Calu3 (cell line): ENCODE measurements at places on chromosomes 16 and 17. TPM values are rescaled to one million over a fixed set of nuclear protein-coding genes. Genes with fewer than 3 reads are reported as not detected.

CTRB1 gene
- not detected in 2 replicates for total RNA-seq

HEATR9 gene
- not detected in 2 replicates for total RNA-seq

SPAG9 gene
- total RNA-seq, result 126 and 129 TPM in 2 replicates

PHB1 gene
- total RNA-seq, result 413 and 469 TPM in 2 replicates

CDRT15 gene
- total RNA-seq, result not detected in 2 replicates

TBX6 gene
- 3.6 and 4.7 TPM in 2 replicates for total RNA-seq

PPP1R27 gene
- not detected in 2 replicates for total RNA-seq

MPO gene
- not detected in 2 replicates for total RNA-seq

COTL1 gene
- 312 and 343 TPM in 2 replicates for total RNA-seq

KIF18B gene
- 72.8 and 84.6 TPM in 2 replicates for total RNA-seq

KCNH4 gene
- total RNA-seq, result not detected in 2 replicates

CLUH gene
- total RNA-seq, result 103 and 113 TPM in 2 replicates

GRCh38 chr16:4698321-4699045 lies 5.1 kb downstream of the NUDT16L1 start:
- DNase-seq, result no peak

DNA sequence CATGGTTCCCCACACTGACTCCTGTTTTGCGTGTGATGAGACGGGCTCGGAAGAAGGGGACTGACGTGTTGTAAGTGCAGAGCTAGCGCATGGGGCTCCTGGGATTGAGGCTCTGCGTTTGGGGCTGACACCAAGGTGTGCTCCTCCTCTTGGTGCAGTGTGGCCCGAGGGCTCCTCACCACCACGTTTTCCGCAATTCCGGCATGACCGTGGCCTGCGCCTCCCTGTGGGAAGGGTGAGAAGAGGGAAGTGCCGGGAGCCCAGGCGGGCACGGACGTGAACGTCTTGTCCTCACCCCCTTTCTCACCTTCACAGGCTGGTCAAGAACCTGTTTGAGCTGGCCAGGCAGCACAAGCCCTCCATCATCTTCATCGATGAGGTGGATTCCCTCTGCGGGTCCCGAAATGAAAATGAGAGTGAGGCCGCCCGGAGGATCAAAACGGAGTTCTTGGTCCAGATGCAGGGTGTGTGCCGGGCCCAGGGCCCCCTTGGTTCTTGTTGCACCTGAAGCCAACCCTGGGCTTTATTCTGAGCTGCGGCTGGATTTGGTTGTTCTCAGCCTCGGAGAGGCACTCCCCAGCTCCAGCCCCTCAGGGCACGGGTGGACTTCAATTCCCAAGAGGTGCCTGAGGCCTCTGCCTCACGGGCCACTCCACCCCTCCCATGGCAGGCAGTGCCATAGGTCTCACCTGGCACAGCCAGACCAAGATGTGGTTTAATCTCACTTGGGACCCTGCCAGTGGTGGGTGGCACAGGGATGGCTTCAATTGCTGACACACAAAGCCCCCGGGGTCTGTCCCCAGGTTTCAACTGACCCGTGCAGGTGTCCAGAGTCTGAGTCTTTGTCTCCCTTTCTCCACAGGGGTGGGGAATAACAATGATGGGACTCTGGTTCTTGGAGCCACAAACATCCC lies 8.9 kb downstream of the VPS4A start:
- DNase-seq, result no peak

- DNase-seq, result peak; percentile 73
Observed at GRCh38 chr17:73657473-73658116, 13.3 kb upstream of the SDK2 start.

- DNase-seq, result no peak
Observed at GRCh38 chr17:13518261-13519000, 83.3 kb downstream of the HS3ST3A1 start.

- no peak for DNase-seq
Observed at GRCh38 chr17:31472137-31472536, 80.7 kb downstream of the RAB11FIP4 start.

- no peak for DNase-seq
Observed at GRCh38 chr17:38906460-38907228, 18.8 kb upstream of the LASP1NB start.

GRCh38 chr17:81148986-81149533 lies 16.2 kb upstream of the PVALEF start:
- no peak for DNase-seq

DNA sequence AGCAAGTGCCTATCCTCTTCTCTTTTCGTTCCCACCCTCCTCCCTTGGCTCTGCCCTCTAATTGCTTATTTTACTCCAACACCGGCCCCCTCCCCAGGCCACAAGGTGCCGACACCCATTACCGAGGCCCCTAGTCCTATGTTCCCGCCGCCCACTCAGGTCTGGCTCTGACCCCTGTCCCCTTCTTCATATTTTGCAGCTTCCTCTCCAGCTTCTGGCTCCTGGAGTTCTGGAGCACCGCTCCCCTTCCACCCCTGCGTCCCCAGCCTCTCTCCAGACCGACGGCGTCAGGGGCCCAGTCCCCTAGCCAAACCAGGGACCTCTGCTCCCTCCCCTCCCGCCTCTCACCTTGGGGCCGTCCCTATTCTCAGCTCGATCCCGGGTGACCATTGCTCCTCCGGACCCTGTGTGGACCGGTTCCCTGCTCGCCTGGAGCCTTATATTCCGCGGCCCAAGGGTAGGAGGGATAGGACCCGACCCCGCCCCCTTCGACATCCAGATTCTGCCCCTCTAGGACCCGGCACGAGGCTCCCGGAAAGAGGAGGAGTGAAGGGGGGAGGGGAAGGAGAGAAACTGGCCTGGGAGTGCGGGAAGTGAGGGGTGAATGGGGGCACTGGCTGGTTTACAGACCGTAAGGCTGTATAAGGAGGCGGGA lies at the start of gene HES7:
TSS of gene HES7 (minus strand) at position 412 of the 655 bp plus-strand sequence. CDS start at position 390, 22 bp downstream.
- no peak for DNase-seq

DNA sequence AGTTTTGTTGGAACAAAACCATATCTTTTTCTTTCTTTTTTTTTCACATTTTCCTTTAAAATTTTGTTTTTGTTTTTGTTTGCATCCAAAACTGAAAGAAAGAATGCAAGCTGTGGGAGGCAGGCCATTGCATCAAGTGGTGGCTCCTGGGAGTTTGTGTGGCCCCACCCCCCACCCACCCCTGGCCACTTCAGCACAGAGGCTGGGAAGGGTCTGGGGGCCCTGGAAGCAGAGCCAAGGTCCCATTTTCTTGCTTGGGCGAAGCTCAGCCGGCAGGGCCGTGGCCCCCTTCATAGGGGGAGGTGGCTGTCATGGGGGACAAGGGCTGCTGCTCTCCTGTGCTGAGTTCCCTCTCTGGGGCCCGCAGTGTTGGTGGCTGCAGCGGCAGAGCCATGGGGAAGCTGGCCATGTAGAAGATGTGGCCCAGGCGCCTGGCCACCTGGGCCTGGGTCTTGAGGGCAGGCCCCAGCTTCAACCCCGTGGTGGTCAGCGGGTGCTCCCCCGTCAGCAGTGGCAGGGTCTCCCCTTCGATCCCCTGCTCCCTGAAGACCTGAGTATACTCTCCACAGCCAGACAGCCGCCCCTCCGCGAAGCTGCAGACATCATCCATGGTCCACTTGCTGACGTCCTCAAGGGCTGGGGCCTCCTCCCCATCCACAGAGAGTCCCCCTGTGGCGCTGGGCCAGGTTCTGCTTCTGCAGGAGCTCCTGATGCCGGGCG lies 19.8 kb downstream of the PAFAH1B1 start:
- DNase-seq, result no peak

DNA sequence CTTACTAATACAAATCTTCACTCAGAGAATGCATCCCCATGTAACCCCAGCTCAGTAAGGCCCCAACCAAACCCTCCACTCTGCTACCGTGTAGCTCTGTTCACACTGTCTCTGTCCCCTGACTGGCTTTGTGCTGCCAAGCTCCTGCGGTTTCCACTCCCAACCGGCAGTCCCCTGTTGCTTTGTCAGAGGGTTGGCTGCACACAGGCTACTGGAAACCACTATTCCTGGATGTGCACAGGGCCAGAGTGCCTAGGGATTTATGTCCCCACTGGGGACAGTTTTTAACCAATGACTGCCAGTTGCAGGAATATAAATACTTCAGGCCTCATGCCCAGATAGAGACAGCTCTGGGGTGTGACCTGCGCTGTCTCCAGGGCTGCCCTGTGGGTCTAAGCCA lies 157.1 kb upstream of the C16orf82 start:
- DNase-seq, result no peak

GRCh38 chr16:72137380-72138063 lies 34.4 kb downstream of the PMFBP1 start:
- DNase-seq, result no peak

- no peak for DNase-seq
Observed at GRCh38 chr17:6853764-6854442, 22.4 kb upstream of the TEKT1 start.

- DNase-seq, result no peak
Observed at GRCh38 chr17:36942019-36942599, 4.8 kb downstream of the LHX1 start.

GRCh38 chr17:3621146-3621720 lies 12.0 kb upstream of the TRPV1 start:
- DNase-seq, result no peak

DNA sequence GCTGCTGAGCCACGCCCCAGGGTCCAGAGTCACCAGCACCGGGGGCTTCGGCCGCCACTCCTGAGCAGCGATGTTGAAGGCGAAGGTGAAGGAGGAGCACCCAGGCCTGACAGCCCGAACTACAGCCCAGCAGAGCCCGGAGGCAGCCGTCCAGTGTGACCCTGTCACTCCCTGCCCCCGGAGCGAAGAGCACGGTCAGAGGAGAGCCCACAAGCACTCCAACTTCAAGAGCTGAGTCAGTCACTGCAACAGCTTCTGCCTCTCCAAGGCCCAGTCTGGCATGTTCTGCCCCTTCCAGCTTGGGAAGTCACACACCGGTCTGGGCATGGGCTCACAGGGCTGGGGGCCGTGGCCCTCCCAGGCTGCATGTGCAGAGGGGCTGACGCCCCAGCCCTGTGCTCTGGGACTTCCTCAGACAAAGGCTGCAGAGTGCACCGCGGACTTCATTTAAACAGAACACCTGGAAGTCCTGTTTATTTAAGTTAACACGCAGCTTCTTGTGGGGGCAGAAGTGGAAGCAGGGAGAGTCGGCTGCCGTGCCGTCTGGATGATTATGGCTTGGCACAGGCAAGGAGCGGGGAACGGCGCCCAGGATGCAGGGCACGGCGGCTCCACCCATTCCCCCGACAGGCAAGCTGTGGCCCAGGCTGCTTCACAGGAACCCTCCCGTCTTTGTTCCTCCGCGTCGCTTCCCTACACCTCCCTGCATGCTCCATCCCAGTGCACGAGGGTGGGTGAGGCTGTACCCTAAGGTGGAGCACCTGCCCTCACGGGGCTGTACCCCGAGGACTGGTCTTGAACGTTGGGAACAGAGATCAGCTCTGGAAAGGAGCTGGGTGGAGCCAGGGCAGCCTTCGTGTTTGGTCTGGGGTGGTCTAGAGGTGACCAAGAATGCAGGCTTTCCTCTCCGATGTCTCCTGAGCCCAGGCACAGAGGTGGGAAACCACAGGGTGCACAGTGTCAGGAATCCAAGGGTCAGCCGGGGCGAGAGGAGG lies 68.9 kb upstream of the METRNL start:
- no peak for DNase-seq

GRCh38 chr17:61402978-61403800 lies 3.5 kb downstream of the TBX2 start:
- no peak for DNase-seq

- DNase-seq, result no peak
Observed at GRCh38 chr17:76481071-76481655, 13.8 kb downstream of the AANAT start.

DNA sequence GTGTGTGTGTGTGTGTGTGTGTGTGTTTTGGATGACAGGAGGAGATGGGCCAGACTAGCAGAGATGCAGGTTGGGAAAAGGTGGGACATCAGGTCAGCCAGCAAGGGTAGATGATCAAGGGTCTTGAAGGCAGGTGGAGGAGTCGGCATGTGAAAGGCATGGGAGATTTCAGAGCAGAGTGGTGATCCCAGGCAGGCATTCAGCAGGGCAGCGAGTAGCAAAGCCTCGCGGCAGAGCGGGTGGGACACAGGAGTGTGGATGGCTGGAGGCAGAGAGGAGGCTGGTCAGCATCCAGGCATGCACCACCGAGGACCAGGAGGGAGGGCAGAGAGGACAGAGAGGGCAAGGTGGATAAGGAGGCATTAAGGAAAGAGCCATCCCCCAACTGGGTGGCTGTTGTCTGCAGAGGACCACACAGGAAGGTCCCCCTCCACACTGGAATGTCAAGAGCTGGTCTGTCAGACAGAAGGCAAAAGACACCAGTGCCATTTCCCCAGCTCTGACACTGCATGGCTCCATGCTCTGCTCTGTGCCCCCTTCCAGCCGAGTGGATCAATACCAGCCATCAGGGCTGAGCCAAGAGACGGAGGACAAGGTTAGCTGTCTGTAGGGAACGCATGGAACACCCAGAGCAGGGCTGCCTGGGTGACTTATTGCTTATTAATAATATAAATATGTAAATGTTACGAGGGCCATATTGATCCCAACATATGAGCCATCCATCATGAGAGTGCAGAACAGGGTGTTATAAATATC lies 74.8 kb upstream of the RPL38 start:
- no peak for DNase-seq

GRCh38 chr17:71402007-71402406 lies 718.8 kb upstream of the SOX9 start:
- DNase-seq, result no peak

GRCh38 chr16:88045820-88046303 lies 94.6 kb downstream of the BANP start:
- DNase-seq, result no peak

DNA sequence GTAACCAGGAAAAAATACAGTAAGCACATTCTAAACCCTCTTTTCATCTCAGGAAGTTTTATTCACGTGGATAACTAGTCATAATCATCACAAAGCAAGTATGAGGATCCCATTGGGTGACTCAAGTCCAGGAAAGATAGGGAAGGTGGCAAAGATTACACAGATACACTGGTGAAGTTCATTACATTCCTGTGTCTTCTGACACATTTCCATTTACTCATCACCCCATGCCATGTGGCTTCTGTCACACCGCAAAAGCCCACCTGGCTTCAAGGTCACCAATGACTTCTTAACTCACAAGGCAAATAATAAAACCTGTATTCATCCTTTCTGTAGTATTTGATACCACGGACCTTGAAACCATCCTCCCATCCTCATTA lies 17.0 kb downstream of the HS3ST3A1 start:
- DNase-seq, result no peak

- DNase-seq, result no peak
Observed at GRCh38 chr17:1005361-1005946, 8.5 kb downstream of the TIMM22 start.

DNA sequence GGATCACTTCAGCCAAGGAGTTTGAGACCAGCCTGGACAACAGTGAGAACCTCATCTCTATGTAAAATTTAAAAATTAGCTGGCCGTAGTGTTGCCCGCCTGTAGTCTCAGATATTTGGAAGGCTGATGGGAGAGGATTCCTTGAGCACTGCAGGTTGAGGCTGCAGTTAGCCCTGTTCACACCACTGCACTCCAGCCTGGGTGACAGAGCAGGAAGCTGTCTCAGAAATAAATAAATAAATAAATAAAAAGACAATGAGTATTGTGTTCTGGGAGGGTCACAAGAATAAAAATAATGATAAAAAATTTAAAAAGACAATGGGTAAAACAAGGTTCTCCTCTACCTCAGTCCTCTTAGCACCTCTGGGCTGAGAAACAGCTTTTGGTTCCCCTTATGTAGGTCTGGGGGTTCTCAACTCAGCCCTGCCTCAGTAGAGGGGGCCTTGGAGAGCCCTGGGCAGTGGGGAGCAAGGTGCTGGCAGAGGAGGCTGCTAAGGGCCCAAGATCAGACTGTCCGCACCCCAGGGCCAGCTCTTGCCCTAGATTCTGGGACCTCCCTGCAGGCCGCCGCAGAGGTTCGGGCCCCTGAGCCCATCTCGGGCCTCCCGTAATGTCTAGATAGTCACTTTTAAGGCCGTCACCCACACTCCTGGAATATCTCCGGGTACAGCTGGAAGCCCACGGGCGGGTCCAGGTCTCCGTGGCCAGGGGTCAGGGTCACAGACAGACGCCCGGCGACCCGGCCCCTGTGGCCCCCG lies 3.4 kb downstream of the ZNF764 start:
- DNase-seq, result no peak

GRCh38 chr17:58382108-58382871 lies 30.3 kb upstream of the SUPT4H1 start:
- DNase-seq, result no peak
